ENCODE measurements at places on chromosomes 7 and 10.

- no peak for DNase-seq
These were observed 60.4 kb upstream of the ARHGAP21 start for GRCh38 chr10:24784061-24784460.

GRCh38 chr10:88687853-88688467 is 18.1 kb upstream of the LIPK start:
- no peak for DNase-seq

DNA sequence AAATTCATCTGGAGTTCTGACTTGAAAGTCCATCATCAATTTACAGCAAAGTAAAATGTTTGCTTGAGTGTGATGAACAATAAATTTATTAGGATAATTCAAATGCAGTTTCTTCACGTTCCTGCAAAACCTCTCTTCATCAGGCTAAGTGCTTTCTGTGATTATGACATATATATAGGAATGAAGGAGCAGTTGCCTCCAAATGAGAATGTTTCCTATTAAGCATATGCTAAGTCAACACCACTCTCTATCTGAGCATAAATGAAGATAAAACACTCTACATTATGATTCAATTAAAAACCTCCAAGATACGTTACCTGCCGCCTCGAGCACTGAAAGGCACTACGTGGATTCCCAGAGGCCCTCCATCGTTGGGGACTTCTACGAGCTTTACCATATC is 416.1 kb downstream of the PARD3 start:
- DNase-seq = no peak

GRCh38 chr10:6537770-6538169 is 42.3 kb downstream of the PRKCQ start:
- no peak for DNase-seq

- no peak for DNase-seq
These were observed 241.5 kb upstream of the PITRM1 start for GRCh38 chr10:3413937-3414666.

DNA sequence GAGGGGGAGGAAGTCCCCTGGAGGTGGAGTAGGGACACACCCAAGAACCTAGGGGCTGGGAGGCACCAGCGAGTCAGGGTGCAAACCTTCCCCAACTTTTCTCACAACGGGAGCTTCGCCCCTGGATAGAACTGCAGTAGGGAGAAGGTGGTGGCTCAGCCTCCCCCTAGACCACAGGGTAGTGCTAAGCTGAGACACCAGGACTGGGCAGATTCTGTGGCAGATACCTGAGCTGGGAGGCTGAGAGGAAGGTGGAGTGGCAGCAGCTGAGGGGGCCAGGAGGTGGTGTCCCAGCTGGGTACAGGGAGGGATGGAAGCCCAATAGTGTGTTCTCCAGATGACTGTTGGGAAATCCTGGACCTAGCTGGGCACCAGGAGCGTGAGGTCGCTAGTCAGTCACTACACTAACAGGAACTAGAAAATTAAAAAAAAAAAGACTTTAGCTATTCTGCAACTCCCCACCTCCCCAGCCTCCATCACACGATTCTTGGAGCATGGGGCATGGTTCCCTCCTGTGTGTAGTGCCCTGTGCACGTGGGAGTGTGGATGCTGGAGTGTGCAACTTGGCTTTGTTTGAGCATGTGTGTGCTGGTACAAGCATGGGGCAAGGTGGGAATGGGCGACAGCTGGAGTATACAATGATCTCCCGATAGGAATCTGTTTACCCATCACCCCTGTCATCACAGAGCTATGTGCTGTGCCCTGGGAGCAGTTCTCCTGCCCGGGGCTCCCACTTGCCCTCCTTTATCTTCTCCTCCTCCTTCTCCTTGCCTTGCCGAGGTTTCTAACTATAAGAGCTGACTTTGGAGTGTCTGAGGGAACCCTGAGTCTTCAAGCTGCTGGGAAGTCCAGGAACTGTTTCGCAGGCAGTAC is 8.8 kb upstream of the TRPV6 start:
- DNase-seq = no peak

GRCh38 chr7:151012031-151012692 is 12.1 kb downstream of the ATG9B start:
- DNase-seq = no peak

DNA sequence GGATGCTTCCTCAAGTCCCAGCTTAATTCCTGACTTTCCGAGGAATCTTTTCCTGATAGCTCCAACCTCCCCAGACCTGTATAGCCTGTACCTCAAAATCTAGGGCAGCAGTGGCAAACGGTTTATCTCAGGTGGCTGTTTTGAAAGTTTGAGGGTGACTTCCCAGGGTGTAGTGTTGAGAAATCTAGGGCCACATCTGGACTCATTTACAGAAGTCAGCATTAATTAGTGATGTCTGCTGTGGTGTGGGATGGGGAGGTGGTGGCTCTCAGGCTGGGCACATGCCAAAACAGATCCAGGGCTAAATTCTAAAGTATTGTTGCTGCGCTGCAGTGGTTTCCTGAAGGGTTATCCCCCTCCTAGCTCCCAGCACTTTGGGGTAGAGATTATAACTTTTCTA is 38.0 kb downstream of the UNC5B start:
- DNase-seq = no peak

GRCh38 chr10:122051609-122052385 is 62.8 kb downstream of the TACC2 start:
- DNase-seq = no peak

DNA sequence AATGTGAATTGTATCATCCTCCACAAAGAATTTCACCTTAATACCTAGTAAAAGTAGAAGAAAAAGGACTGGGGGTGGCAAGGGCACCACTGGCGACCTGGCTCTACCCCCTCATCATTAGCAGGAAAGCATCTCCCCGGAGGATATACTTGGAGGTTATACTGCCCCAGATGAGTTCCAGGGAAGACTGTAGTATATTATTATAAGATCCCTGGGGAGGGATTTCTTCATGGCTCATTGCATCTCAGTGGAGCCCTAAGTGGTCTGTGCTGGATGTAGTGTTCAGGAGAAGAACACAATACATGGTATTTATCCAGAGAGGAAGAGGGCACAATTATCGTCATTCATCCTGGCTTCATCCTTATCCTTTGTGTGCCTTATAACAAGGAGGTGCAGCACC is 14.2 kb upstream of the DYNC1I1 start:
- DNase-seq = no peak

DNA sequence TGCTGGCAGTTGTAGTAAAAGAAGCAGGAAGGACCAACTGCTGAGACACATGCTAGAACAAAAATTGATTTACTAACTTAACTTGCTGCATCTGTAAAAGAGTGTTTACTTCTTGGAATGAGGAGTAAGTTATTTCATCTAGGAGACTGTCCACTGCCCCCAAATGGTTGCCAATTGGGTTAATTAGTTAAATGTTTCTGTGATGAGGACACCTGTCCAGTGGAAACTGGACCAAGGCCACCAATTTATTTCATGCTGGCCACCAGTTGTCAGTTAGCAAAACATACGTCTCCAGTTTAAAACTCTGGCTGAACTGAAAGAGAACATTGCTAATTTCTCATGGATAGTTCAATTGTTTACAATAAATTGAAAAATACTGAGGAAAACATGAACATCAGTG is 191.7 kb downstream of the PPP1R9A start:
- no peak for DNase-seq

DNA sequence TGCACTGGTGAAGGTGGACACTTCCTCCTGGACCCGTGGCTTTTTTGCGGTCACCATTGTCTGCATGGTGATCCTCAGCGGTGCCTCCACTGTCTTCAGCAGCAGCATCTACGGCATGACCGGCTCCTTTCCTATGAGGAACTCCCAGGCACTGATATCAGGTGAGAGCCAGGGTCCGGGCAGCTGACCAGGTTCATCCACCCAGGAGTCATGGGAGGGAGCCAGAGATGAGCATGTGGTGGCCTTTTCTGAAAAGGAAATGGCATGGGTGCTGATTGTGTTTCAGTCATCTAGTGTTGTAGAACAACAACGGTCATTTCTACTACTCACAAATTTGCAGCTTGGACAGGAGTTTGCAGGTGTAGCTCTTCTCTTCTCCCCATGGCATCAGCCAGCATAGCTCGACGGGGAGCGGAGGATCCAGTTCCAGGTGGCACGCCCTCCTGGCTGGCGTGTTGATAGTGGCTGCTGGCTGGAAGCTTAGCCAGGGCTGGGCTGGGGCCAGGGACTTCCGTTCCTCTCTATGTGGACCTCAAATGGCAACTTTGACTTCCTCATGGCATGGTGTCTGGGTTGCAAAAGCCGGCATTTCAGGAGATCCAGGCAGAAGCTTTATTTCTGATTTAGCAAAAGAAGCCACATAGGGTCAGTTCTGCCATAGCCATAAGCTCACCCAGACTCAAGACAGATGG is 32.7 kb downstream of the SLC29A3 start:
- DNase-seq = no peak

- no peak for DNase-seq
These were observed 54.5 kb downstream of the WDR37 start for GRCh38 chr10:1110674-1111119.

DNA sequence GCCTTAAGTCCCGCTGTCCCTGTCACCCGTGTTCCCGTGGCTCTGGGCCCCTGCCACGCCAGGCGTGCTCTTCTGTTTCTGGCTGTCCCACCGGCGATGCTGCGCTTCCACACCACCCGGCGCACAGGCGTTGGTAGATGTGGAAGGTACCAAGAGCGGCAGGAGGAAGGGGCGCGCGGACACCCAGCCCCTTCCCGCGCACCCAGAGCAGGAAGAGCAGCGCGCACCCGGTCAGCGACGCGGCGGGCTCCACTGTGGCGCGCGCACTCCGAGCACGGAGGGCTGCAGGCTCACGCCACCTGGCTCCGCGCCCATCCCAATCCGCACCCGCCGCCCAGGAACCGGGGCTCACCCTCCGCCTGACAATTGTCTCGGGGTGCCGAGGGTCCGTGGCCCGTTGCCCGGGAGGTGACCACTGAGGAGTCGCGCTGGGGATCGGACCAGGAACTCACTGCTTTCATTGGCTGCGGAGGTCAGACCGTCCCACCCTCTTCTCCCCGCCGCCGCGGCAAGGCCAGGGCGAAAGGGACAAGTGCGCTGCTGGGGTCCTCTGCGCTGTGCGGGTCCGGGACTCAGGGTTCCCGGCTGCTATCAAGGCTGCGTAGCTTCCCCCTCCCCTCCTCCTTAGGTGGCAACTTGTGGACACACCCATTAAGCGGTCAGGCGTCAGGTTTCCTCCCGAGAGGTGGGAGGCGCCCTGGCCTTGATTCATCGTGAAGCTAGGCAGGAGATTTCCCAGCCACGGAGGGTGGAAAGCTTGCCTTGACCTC is 121.6 kb upstream of the ZNF92 start:
- peak; percentile 36 for DNase-seq

- DNase-seq = no peak
These were observed 69.3 kb downstream of the AP3M1 start for GRCh38 chr10:74081192-74081803.

DNA sequence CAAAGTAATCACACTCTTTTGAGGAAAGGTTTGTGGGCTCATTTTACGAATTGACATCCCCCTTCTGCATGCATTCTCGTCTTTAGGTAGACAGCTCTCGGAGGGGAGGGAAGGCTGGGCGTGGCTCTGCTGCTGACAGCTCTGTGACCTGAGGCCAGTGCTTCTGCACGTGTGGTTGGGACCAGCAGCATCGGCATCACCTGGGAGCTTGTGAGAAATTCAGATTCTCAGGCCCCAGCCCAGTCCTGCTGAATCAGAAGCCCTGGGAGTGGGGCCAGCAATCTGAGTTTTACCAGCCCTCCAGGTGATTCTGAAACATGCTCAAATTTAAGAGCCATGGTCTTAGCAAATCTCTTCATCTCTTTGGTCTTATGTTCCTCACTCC is 89.4 kb downstream of the JCAD start:
- no peak for DNase-seq

GRCh38 chr10:129963641-129964501 is at the start of gene EBF3:
TSS of gene EBF3 (minus strand) at chr10:129964274. CDS start at chr10:129963768, 506 bp downstream.
- no peak for DNase-seq

GRCh38 chr7:149016876-149017275 is 11.4 kb downstream of the PDIA4 start:
- no peak for DNase-seq

DNA sequence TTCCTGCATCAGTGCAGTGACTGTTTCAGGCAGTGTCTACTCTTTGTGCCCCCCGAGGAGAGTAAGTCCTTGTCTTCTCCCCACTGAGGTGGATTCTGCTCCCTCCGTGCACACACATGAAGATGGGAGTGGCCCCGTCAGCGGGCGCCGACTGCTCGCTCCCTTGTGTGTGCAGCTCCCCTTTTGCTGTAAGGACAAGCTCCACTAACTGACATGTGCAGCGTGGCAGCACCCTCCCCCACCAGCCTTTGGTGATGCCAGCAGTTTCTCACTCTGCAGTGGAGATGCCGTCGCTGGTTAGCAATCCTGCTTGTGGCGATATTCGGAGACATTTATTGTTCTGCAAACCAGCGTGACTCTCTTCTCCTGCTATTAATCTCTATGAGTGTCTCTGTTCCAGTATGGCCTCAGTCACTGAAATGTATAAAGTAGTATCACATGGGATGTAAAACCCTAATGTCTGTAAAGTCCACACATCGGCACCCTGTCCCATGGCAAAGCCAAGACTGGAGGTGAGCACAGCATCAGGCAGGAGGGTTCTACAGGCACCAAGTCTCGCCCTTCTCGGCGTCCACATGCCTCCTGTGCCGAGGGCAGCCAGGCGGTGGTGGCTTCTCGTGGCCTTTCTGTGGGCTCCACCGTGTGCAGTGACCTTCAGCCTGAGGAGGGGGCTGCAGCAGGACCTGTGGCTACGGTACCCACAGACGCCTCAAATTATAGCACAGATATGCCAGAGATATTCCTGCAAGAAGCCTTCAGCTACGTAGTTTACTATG is 202.7 kb downstream of the EBF3 start:
- no peak for DNase-seq

GRCh38 chr10:130046591-130046990 is 64.0 kb downstream of the C10orf143 start:
- no peak for DNase-seq

DNA sequence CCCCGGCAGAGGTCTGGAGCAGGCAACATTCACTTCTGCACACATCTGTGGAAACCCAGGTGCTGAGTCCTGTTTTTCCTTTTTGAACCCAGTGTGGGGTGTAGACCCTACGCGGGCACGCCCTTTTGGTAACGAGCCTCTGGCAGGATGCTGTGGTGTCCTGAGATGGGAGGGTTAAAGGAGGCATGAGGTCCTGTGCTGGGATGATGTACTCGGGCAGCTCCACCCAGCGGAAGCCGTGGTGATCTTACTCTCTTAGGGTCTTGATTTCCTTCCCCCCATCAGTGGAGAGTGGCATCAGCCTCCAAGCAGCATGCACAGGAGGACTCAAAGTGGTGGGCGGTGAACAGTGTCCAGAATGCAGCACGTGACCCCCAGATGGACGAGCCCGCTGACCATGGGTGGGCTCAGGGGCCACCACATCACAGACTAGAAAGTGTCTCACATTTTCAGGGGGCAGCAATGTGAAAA is 148.6 kb downstream of the DNAJB6 start:
- no peak for DNase-seq

DNA sequence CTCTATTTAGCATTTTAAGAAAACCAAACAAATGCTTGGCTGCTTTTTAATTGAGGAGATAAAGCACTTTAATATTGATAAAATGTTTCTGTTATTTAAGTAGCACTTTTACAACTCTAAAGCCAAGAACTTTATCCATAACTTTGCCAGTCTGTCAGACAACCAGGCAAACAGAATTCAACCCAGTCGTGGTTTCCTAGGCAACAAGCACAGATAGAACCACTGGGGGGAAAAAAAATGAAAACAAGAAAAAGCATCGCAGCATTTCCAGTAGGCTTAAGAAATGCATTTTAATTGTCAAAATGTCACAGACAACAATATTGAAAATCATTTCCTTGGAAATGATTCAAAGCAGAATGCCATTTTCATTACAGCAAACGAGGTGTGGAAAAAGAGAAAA is 323.4 kb downstream of the PARD3 start:
- DNase-seq = no peak

GRCh38 chr10:58704226-58704625 is 191.6 kb downstream of the BICC1 start:
- DNase-seq = no peak

GRCh38 chr7:122886357-122887081 is at the start of gene CADPS2:
TSS of gene CADPS2 (minus strand) at chr7:122886460. CDS start at chr7:122886337, 123 bp downstream.
- DNase-seq = peak; percentile 47
